ENCODE measurements at places on chromosomes 7 and 10.

GRCh38 chr7:64787295-64787694 is 6.9 kb upstream of the ZNF138 start:
- no peak for DNase-seq

GRCh38 chr7:106678795-106679152 is 17.8 kb upstream of the CCDC71L start:
- DNase-seq = no peak

DNA sequence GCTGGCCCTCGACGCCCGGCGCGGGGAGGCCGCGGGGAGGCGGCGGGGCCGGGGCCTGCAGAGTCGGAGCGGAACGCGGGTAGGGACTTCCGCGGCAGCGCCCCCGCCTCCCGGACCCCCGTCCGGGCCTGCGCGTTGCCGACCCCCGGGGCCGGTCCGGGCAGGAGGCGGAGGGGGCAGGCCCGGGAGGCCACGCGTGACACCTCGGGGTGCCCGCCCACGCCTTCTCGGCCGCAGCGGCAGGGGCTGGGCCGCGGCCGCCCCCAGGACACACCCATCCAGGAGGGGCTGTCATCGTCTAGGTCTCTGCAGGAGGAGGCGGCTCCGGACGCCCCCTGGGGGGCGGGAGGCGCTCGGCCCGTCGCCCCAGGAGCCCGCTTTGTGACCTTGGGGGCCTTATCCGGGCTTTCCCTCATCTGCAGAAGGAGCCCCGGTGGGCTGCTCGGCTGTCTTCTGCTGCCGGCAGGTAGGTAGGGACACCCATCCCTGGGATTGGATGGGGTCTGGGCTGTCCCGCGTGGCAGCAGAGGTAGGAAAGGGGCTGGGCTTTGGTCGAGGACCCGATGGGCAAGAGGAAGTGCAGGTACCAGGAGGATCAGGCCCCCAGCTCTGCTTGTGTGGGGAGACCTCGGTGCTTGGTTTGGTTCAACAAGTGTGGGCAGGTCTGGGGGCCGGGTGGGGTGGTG is 569 bp downstream of the ZNF316 start:
- DNase-seq = peak; percentile 55

DNA sequence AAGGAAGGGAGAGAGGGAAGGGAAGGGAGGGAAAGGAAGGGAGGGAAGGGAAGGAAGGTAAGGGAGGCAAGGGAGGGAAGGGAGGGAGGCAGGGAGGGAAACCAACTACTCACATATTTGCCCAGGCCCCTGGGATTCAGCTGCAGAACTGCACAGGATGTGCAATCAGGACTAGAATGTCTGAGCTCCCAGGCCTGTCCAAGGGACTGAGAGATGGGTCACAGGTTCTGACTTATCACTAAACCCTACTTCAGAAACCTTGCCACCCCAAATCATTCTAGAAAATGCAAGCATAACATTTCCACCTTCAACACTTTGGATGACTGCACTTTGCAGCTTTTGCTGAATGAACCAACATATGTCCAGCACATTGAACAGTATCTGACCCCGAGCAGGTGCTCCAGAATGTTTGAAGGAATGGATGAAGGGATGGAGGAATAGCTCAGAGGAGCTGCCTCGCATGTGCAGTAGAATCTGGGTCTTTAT is 245.3 kb downstream of the KCNMA1 start:
- DNase-seq = peak; percentile 73

DNA sequence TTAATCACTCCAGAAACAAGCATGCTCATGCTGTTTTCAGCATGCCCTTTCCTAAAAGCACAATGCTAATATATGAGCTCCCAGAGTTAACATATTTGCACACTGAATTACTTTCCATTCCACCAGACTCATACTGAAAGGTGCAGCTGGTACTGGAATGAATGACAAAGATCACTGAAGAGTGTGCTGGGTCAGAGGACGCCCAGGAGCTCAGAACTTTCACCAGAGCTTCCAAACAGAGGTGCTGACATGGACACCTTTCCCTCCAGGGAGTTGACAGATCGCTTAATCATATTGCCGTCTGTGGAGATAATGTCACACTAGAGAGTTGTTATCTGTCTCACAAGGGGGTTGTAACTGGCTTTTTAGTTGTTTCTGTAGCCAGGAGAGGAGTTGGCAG is 292.9 kb downstream of the LHFPL3 start:
- no peak for DNase-seq

DNA sequence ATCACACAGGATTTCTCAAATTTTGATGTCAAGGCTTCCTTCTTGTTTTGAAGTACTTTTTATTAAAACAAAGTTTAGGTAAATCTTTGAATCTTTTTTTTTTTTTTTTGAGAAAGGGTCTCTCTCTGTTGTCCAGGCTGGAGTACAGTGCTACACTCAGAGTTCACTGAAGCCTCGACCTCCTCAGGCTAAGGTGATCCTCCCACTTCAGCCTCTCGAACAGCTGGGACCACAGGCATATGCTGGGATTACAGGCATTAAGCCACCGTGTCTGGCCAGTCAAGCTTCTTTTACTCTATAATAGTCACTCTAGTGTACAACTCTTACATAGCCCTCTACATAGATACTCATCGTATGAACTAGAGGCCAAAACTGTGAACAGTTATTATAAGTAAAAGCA is 3.4 kb downstream of the RUFY2 start:
- DNase-seq = no peak

- DNase-seq = no peak
These were observed 25.9 kb downstream of the PDGFA start for GRCh38 chr7:493661-494251.

- DNase-seq = no peak
These were observed 44.8 kb downstream of the PDGFA start for GRCh38 chr7:474605-475424.

GRCh38 chr7:131897016-131897789 is 340.8 kb upstream of the PODXL start:
- DNase-seq = peak; percentile 39

GRCh38 chr10:89504691-89505090 is 30.7 kb downstream of the SLC16A12 start:
- no peak for DNase-seq

- no peak for DNase-seq
These were observed 59.3 kb upstream of the APBB1IP start for GRCh38 chr10:26378861-26379294.

GRCh38 chr10:79316671-79317431 is 30.4 kb upstream of the PPIF start:
- DNase-seq = no peak

DNA sequence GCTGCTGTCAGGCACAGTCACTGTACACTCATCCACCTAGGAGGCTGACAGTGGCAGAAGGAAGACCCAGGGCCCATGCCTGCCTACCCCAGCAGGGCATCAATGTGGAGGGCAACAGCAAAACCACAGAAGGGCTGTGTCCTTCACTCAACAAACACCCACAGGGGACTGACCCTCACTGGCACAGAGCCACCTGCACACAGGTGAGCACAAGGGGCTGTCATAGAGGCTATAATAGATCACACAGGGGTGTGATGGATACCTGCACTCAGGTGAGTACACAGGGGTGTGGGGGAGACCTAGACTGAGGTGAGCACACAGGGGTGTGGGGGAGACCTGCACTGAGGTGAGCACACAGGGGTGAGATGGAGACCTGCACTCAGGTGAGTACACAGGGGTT is 132.8 kb upstream of the TCERG1L start:
- no peak for DNase-seq

- no peak for DNase-seq
These were observed 33.8 kb downstream of the FAM53B start for GRCh38 chr10:124710266-124710881.

GRCh38 chr10:122884166-122884565 is 4.8 kb upstream of the FAM24B start:
- DNase-seq = no peak

DNA sequence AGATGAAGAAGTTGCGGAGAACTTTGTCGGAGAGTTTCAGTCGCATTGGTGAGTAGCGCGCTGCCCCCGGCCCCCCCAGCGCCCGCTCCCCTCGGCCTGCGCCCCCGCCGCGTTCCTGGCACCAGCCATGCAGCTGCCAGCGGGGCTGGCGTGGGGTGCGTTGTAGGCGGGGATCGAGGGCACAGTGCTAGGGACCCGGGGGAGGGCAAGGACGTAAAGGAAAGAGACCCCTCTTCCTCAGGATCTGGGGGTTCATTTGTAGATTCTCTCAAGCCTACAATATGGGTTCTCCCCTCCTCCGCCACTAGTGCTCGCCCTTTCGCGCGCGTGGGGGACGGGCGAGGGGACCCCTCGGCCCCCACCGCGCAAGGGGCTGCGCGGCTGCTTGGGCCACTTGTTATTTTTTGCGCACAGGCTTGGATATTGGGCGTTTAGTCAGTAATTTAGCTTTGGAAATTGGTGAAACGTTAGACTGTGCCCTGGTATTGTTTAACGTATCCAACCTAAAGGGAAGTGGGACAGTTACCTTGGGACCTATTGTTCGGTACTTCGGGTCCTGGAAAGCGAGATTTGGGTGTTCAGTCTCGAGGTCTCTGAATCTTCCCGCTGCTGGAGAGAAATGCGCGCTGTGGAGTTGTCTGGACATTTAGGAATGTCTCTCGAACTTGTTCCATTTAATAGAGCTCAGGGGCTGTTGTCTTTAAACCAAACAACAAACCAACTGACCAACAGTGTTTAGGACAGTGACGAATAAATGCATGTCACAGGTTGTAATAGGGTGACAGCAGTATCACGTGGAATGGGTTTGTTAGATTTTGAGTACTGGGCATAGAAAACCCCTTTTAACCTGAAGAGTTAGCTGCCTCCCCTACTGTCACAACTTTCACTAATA is 796 bp downstream of the CDK14 start:
- peak; percentile 31 for DNase-seq

- DNase-seq = no peak
These were observed 865.5 kb downstream of the LRMDA start for GRCh38 chr10:76296957-76297356.

DNA sequence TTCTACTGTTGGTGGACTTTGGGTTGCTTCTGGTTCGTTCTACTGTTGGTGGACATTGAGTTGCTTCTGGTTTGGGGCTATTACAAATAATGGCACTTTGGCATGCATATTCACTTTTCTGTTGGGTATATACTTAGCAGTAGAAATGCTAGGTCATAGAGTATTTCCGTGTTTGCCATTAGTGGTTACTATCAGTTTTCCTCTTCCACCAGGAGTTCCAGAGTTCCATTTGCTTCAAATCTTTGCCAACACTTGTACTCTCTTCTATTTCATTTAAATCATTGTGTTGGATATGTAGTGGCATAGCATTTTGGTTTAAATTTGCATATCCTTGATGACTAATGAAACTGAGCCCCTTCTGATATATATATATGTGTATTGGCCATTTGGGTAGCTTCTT is 15.2 kb downstream of the UBE2D1 start:
- DNase-seq = no peak

Measured in ACHN (cell line).